A549 treated with DMSO at 1 μM for 4 hours (cell line): ENCODE measurements at places on chromosomes 3 and 15. TPM values are rescaled to one million over a fixed set of nuclear protein-coding genes. Genes with fewer than 3 reads are reported as not detected.

CAMP gene
- total RNA-seq, result not detected in 5 replicates

EIF3J gene
- total RNA-seq, result 88.3 to 106 TPM (median 95.6 TPM) in 5 replicates

SPINT1 gene
- 0.79 to 1.1 TPM (median 0.85 TPM) in 5 replicates for total RNA-seq

CHRNA7 gene
- total RNA-seq, result 3.3 to 4.7 TPM (median 4.2 TPM) in 5 replicates

ACAD9 gene
- 24.0 to 27.1 TPM (median 24.7 TPM) in 5 replicates for total RNA-seq

CD200 gene
- not detected in 5 replicates for total RNA-seq

SPINK8 gene
- total RNA-seq, result not detected in 5 replicates

SLC2A2 gene
- not detected in 5 replicates for total RNA-seq
